ENCODE measurements at places on chromosomes 1 and 21.
A peak's percentile ranks its signal among the peaks of the same experiment; 100 is the strongest.

DNA sequence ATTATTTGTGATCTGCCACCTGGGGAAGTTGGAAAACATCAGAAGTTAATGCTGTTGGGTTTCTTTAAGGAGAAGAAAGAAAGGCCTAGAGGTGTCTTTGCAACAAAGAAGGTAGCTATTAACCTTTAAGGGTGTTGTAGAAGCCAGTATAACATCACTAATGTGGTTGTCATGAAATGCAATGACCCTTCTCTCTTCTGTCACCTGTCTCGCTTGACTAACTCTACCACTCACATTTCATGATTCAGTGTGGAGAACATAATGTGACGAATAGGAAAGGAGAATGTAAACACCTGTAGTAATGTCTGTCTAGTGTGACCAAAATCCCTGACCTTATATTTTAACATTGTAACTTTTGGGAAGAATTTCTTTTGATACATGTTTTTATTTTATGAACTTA, 211.7 kb upstream of the UBE2U start:
- no peak for DNase-seq

- DNase-seq, result peak; percentile 13
Measured at GRCh38 chr1:1074631-1075147, 583 bp upstream of the RNF223 start.

DNA sequence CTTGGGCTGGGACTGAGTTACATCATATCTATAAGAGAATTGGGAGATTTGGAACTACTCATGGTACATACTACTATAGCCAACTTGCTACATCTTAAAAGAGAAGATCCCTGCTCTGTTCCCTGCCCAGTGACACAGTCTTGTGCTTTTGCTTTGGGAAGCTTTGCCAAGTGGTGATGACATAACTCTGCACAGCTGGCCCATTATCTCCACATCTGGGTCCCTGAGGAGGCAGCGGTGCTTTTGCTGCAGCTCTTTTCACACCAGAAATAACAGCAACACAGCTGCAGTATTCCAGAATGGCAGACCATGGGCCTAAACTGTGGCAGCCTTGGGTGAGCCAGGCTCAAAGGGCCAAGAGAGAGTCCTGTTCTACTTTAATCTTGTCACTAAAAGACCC, 296.0 kb downstream of the HHAT start:
- DNase-seq, result peak; percentile 54

GRCh38 chr1:151888972-151889570, 20.2 kb downstream of the THEM4 start:
- DNase-seq, result no peak

Data from Right ventricle myocardium superior (tissue), 1 donor.